Dermis blood vessel endothelial cell (primary cell): ENCODE measurements at places on chromosomes 3 and 15. TPM values are rescaled to one million over a fixed set of nuclear protein-coding genes. Genes with fewer than 3 reads are reported as not detected.

TNNC1 gene
- total RNA-seq, result not detected in 2 replicates

SPINK8 gene
- total RNA-seq, result not detected in 2 replicates

BDH1 gene
- 4.4 and 7.2 TPM in 2 replicates for total RNA-seq

GRCh38 chr3:1962396-1963088, 136.1 kb upstream of the CNTN4 start:
- DNase-seq, result no peak

DNA sequence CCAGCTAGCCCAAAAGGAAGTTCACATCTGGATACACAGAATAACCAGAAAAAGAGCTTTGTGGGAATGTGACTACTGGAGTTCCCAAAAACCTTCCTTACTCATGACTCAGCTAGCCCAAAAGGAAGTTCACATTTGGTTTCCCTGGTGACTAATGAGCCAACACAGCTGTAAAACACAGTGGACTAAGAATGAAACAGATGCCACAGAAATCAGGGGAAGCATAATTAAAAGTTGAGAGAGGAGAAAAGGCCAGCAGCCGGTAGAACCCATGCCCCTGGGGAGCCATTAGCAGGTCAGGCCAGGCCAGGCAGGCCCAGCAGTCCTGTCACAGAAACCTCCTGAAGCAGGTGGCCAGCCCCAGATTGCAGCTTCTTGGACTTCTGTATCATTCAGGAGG, 130.3 kb downstream of the GHSR start:
- peak; percentile 98 for DNase-seq

GRCh38 chr15:68561171-68561900, 17.5 kb upstream of the CORO2B start:
- no peak for DNase-seq

- DNase-seq, result no peak
Measured at GRCh38 chr15:41544650-41545015, 576 bp upstream of the RPAP1 start.

GRCh38 chr3:195448205-195448875, 5.5 kb upstream of the ACAP2 start:
- no peak for DNase-seq
